ENCODE measurements at places on chromosomes 7 and 10. TPM values are rescaled to one million over a fixed set of nuclear protein-coding genes. Genes with fewer than 3 reads are reported as not detected.

FRMPD2 gene
- 4.2 TPM for total RNA-seq

UNC5B gene
- total RNA-seq, result 4.2 TPM

CALCR gene
- not detected for total RNA-seq

ZNF467 gene
- 1.2 TPM for total RNA-seq

SFTPD gene
- total RNA-seq, result 0.25 TPM

TMEM178B gene
- total RNA-seq, result 64.7 TPM

NEBL gene
- total RNA-seq, result 43.0 TPM

COL26A1 gene
- total RNA-seq, result 12.0 TPM

ADAM8 gene
- 0.98 TPM for total RNA-seq

HOXA7 gene
- not detected for total RNA-seq

BBS9 gene
- total RNA-seq, result 60.5 TPM

CALML5 gene
- not detected for total RNA-seq

IFRD1 gene
- total RNA-seq, result 50.2 TPM

ANKRD30A gene
- not detected for total RNA-seq

ZPBP gene
- total RNA-seq, result not detected

CADPS2 gene
- total RNA-seq, result 3.2 TPM

AGAP5 gene
- 4.2 TPM for total RNA-seq

XRCC2 gene
- total RNA-seq, result 2.2 TPM

CAV2 gene
- total RNA-seq, result 19.2 TPM

LAMTOR4 gene
- total RNA-seq, result 44.0 TPM

NEUROG3 gene
- total RNA-seq, result not detected

SCART1 gene
- 0.49 TPM for total RNA-seq

SUN3 gene
- not detected for total RNA-seq

GLRX3 gene
- 47.0 TPM for total RNA-seq

CLRN3 gene
- not detected for total RNA-seq

BLNK gene
- 0.25 TPM for total RNA-seq

COBL gene
- total RNA-seq, result 9.8 TPM

PLPP4 gene
- 15.0 TPM for total RNA-seq

THSD7A gene
- total RNA-seq, result 30.5 TPM

FGL2 gene
- total RNA-seq, result 3.2 TPM

NRCAM gene
- total RNA-seq, result 175 TPM

PLXDC2 gene
- 9.3 TPM for total RNA-seq

PRSS2 gene
- total RNA-seq, result not detected

ZNF32 gene
- 37.4 TPM for total RNA-seq

CDHR3 gene
- 11.6 TPM for total RNA-seq

PODXL gene
- total RNA-seq, result 21.6 TPM

Measured in temporal lobe (tissue), 4 donors.